ENCODE measurements at places on chromosomes 6 and 20.

DNA sequence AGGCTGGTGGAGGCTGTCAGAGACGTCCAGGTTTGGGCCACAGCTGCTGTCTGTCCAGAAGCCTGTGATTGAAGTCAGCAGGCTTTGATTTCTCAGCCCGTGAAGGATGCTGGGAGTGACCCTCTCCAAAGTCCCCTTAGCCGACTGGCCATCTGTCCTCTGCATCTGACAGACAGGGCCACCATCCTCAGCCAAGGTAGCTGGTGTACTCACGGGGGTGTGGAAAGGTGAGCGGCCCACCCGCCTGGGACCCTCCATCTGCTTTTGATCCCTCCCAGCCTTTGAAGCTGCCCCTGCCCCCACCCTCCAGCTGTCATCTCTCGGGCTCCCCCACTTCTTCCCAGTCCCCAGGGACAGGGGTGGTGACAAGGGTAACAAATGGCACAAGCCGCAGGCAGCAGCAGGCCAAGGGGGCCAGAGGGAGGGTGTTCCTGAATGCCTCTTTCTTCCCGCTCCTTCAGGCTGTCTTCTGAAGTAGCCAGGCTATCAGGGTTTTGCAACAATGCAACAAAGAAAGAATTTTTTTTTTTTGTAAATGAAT is 84.4 kb downstream of the EYA2 start:
- DNase-seq, result no peak

- no peak for DNase-seq
Measured at GRCh38 chr6:80145509-80145908, 39.0 kb downstream of the BCKDHB start.

DNA sequence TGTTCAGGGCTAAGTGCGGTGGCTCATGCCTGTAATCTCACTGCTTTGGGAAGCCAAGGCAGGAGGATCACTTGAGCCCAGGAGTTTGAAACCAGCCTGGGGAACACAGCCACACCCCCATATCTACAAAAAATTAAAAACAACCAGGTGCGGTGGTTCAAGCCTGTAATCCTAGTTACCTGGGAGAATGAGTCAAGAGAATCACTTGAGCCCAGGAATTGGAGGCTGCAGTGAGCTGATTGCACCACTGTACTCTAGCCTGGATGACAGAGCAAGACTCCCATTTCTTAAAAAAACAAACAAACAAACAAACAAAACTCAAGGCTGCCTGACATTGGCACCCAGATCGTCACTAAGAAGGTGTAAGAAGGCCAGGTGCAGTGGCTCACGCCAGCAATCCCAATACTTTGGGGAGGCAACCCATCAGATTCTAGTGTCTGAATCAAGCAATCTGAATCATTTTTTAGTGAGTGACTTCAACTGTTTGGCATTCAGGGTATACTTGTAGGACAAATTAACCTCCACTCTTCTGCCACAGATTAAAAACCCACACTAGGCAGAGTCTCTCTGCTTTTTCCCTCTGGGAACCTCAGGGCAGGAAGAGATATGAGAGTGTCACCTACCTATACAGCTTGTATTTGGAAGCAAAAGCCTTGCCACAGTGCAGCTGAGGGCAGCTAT is 6.1 kb downstream of the PLAGL2 start:
- no peak for DNase-seq

DNA sequence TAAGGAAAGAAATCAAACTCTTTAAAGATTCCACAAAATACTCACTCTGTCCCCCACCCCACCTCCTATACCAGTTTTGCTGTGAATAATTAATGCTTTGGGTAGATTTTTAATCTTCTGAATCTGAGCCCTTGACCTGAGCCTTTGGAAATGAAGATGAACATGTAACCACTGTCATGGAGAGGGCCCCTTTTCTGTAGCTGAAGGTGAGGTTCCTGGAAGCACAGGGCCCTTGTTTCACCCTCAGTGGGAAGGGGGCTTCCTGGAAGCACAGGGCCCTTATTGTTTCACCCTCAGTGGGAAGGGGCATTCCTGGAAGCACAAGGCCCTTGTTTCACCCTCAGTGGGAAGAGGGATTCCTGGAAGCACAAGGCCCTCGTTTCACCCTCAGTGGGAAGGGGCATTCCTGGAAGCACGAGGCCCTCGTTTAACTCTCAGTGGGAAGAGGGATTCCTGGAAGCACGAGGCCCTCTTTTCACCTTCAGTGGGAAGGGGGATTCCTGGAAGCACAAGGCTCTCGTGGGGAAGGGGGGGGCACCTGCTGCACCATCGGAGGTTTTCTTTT is 75.7 kb downstream of the DACT2 start:
- DNase-seq, result no peak

DNA sequence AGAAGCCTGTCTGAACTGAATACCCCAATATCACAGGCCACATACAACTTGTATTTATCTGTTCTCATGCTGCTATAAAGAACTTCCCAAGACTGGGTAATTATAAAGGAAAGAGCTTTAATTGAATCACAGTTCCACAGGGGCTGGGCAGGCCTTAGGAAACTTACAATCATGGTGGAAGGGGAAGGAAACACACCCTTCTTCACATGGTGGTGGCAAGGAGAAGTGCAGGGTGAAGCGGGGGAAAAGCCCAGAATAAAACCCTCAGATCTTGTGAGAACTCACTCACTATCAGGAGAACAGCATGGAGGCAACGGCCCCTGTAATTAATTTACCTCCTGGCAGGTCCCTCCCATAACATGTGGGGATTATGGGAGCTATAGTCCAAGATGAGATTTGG is 50.3 kb upstream of the FNDC1 start:
- no peak for DNase-seq

DNA sequence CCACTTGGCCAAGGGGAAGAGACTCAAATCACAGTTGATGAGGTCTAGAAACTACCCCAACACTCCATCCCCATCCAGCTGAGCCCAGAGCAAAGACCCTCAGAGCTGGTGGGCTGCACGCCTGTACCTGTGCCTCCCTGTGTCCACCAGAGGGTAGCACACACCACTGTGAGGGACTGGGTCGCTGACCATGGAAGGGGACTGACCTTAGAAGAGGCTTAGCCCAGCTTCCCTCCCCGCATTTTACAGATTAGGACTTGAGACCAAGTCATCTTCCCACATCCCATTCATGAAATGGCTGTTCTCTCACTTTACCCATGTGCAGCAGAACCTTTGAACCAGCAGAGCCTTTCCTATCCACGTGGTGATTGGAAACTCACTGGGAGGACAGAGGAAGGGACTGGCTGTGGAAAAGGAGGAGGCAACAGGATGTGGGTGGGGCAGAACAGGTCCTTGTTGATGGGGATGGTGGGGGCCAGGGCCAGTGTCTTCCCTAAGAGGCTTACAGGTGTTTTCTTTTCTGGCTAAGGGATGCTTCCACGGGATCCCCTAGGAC is 44.3 kb downstream of the CPXM1 start:
- DNase-seq, result peak; percentile 39
